ENCODE measurements at places on chromosomes 11 and 22. TPM values are rescaled to one million over a fixed set of nuclear protein-coding genes. Genes with fewer than 3 reads are reported as not detected.

- no peak for ATAC-seq
These were observed 107.6 kb downstream of the SHANK2 start for GRCh38 chr11:71144736-71145135.

DNA sequence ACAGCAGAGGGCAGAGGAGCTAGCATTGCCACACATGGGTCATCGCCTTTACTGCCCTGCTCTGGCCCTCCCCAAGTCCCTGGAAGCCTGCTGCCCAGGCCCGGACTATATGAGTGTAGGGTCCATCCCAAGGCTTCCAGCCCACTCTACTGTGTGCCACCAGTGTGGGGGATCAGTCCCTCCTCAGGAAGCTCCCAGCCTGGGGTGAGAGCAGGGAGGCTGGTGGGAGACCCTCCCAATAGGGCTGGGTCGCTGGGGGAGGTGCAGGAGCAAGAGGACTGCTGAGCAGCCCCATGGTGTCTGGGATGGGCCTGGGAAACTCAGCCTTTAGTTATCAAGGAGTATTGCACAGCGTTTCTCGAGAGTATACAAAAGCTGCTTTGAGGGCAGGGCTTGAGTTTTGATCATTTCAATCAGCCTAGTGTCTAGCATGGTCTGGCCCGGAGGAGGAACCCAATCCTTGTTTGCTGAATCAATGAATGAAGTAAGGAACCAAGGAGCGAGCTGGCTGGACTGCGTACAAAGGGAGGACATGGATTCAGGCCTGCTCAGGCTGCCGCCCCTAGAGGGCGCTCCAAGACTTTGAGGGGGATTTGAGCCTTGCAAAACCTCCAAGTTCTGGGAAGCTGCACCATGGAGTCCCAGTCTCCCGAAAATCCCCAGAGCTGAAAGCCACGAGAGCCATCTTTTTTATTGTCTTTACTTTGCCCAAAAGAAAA is 89.0 kb upstream of the PARVA start:
- ATAC-seq, result peak; percentile 57

- ATAC-seq, result no peak
These were observed 1.5 kb downstream of the ADAMTS8 start for GRCh38 chr11:130426837-130427341.

GRCh38 chr11:1560002-1560648 is 11.9 kb downstream of the DUSP8 start:
- no peak for ATAC-seq

GRCh38 chr22:37234736-37235711 is 9.0 kb downstream of the RAC2 start:
- no peak for ATAC-seq

DNA sequence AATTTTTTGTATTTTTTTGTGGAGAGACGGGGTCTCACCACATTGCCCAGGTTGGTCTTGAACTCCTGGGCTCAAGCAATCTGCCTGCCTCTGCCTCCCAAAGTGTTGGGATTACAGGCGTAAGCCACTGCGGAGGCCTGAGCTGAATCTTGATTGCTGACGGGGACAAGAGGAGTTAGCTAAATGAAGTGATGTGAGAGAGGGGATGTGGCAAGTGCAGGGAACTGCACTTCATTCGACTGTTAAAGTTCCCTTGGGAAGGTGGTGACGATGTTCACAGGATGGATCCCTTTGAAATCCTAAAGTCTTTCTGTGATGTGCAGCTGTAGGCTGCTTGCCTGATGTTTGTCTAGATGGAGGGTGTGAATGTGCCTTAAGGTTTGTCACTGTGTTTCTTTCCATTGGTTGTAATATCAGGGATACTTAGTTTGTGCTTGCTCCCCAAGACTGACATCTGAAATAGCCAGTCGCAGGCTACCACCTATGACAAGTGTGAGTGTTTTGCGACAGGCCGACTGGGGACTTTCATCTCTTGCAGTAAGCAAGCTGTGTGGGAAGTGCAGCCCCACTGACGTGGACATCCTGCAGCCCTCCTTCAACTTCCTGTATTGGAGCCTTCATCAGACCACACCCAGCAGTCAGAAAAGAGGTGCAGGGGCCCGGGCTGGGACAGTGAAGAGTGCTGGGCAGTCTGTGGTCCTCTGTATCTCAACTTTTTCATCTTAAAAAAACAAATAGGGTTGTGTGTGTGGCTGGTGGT is 19.6 kb upstream of the CCDC134 start:
- ATAC-seq, result peak; percentile 68

GRCh38 chr11:109960831-109961230 is 132.4 kb upstream of the ZC3H12C start:
- ATAC-seq, result peak; percentile 62

DNA sequence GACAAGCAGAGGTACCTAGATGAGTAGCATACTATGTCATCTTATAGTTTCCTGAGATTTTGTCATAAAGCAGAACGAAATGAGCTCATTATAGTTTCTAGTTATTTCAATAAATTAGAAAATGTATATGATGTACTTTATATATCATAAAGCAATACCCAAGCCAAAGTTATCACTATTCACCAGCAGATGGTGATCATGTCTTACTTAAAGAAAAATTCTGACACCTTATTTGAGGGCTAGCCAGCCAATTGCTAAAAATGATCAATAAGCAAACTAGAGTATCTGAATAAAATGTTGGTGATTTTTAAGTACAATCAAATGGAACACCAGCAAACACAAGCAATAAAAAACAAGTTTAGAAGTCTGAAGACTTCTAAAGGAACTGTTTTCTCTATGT is 44.1 kb downstream of the RSF1 start:
- ATAC-seq, result no peak

DNA sequence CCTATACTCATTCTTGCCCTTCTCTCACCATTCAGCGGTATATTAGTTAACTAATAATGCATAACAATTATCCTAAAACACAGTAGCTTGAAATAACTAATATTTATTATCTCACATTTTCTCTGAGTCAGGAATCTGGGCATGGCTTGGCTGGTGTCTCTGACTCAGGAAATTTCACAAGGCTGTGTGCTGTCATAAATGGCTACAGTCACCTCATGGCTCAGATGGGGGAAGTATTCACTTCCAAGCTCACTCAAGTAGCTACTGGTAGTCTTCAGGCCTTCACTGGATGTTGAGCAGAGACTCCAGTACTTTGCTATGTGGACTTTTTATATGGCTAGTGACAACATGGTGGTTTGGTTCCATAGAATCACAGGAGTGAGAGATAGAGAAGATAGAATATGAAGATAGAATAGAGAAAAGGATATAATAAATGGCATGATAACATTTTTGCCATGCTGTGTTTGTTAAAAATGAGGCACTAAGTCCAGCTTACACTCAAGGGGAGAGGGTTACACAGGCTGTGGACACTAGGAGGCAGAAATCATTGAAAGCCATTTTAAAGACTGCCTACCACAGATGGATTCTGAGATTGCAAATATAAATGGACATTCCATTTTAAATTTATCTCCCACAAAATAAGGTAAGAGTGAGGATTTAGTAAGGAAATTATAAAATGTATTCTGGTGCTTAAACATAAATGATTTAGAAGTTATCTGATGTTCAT is 997.8 kb upstream of the CHORDC1 start:
- ATAC-seq, result no peak

DNA sequence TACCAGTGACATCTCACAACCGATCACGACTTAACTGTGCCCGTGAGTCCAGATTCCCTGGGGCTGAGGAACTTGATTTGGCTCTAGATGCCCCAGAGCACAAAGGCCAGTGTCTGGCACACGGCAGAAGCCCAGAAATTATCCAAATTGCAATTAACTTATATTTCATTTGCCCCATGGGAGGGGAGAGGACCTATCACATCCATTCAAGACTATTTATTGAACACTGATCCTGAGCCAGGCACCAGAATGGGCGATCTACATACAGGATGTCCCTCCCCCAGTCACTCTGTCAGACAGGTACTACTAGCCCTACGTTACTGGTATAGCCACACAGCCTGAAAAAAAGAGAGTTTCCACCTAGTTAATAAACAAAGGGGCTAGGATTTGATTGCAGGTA is 5.1 kb downstream of the DNAL4 start:
- no peak for ATAC-seq

DNA sequence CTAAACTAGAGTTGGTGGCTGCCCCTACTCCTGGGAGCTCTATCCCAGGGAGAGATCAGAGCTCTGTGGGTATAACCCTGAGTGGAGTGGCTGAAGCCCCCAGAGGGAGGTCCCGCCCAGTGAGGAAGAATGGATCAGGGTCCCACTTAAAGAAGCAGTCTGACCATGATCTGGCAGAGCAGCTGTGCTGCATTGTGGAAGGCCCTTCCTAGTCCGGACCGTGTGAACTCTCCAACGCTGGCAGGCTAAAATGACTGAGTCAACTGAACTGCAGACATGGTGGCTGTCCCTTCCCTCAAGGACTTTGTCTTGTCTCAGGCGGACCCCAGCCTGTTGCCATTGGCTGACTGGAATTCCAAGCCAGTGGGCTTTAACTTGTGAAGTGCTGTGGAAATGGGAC is 494.2 kb downstream of the FAM181B start:
- ATAC-seq, result no peak

DNA sequence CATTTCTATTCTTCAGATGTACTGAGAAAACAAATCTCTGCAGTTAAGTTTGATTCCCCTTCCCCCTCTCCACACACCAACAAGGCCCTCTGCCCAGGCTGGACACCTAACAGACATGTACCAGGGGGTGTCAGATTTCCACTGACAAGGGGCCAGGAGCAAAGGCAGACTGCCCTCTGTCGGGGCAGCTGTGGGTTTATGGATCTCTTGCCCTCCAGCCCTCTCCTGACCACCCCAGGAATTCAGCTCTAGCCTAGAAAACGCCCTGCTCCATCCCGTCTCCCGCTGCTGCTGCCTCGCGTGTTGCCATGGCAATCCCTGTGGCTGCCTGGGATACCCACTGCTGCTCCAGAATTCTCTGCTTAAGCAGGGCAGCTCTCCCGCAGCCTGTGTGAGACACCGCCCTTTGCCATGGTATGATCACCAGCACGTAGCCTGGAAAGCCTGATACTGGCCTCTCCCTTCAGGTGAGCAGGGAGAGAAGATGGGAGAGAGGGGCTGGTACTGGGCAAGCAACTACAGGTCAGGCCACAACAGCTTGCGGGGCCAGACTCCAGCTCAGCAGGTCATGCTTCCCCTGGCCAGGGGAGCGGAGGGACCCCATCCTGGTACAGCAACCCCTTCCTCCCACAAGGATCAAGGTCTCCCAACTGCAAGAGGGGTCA is 41.6 kb downstream of the BUD13 start:
- ATAC-seq, result peak; percentile 13

- no peak for ATAC-seq
These were observed 38.1 kb downstream of the GRAMD4 start for GRCh38 chr22:46657996-46658947.

DNA sequence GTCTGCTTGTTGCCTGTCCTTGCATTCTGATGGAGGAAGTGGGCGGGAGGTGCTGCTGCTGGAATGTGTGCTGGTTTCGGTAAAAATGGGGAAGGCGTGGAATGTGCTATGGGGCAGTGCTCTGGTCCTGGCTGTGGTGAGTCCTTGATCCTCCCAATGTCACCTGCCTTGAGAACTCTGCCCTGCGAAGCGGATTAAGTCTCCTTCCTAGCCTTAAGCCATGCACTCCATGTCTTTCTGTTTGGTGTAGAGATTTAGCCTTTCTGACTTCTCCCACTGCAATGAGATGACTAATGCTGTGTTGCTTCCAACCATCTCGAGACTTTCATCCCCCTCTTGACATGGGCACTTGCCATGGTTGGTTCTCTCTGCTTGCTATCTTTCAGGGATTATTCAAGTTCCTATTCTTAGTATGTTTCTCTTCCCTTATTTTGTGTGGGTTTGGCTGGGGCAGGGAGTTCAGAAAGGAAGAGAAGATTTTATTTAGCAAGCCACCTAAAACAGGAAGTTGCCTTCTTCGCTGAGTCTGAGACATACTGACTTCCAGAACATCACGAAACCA is 687.9 kb downstream of the NTM start:
- ATAC-seq, result peak; percentile 61

DNA sequence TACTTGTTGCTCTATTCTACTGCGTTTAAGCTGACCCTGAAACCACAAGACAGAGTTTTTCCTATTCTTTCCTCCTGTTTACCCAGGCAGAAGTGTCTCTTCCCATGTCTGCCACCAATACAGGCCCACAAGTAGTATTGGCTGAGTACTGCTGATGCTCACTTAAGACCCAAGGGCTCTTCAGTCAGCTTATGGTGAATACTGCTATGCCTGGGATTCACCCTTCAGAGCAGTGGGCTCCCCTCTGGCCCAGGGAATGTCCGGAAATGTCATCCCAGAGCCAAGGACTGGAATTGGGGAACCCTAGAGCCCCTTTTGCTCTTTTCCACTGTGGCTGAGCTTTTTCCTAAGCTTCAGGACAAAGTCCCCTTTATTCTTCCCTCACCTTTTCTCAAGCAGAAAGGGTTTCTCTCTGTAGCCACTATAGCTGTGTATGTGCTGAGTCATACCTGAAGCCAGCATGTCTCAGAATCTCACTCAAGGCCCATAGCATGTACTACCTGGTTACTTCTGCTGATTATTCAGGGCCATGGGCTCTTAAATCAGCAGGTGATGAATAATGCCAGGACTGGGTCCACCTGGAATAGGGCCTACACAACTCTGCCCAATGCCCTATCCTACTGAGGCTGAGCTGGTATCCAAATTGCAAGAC is 745.8 kb upstream of the ANO5 start:
- no peak for ATAC-seq

- no peak for ATAC-seq
These were observed 316.7 kb downstream of the DLG2 start for GRCh38 chr11:85310479-85310878.

DNA sequence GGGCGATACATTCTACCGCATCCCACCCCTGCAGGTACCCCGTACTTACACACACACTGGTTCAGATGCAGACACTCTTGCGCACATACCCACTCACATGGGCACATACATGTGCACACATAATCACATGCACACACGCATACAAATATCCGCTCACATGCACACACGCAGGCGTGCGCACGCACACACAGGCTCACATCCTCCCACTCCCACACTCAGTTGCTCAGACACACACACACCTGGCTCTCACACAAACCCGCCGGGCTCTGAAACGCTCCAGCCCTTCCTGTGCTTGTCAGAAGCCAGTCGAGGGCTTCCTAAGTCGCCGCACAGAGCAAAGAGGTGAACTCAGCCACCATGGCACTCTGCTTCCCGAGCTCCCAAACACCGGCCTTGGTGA is 164.5 kb downstream of the CRYBB2 start:
- no peak for ATAC-seq

DNA sequence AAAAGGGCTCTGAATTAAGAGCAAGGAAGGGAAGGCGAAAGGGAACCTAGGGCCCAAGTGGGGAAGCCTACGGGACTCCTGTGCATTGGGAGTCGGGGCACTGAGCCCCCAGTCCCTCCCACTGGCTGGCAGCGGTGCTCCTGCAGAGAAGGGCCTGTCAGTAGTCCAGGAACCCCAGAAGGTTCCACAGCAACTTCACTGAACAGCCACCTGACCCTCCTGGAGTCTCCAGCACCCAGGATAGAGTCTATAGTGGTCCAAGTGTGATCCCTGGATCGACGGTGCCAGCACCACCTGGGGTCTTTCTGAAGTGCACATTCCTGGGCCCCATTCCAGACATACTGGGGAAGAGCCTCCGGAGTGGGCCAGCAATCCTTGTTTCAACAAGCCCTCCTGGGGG is 100.0 kb upstream of the B3GAT1 start:
- no peak for ATAC-seq

MS4A12 gene
- total RNA-seq, result not detected

GAL3ST3 gene
- 7.8 TPM for total RNA-seq

MS4A7 gene
- total RNA-seq, result 15.0 TPM

TSSC4 gene
- total RNA-seq, result 54.8 TPM

RTN4R gene
- total RNA-seq, result 1.3 TPM

TRPC6 gene
- 31.9 TPM for total RNA-seq

ROM1 gene
- 10.5 TPM for total RNA-seq
